ENCODE measurements at places on chromosomes 3 and 15.

GRCh38 chr15:73593304-73594074 is 39.7 kb downstream of the NPTN start:
- no peak for DNase-seq

DNA sequence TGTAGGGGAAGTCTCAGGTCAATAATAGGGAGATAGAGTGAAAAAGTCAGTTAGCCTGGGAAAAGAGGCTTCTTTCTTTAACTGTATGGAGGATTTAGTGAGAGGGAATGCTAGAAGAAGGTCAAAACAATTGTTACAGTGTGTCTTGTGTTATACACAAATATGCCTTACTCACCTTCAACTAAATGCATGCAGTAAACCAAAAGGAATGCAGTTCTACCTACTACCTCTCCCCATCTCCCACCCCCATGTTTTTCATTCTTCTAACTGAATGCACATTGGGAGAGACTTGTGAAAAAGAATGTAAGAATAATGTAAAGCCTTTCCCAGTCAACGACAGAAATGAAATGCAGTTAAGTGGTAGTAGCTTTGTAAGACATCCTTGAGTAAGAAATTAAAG is 33.8 kb downstream of the CCDC66 start:
- DNase-seq, result no peak

DNA sequence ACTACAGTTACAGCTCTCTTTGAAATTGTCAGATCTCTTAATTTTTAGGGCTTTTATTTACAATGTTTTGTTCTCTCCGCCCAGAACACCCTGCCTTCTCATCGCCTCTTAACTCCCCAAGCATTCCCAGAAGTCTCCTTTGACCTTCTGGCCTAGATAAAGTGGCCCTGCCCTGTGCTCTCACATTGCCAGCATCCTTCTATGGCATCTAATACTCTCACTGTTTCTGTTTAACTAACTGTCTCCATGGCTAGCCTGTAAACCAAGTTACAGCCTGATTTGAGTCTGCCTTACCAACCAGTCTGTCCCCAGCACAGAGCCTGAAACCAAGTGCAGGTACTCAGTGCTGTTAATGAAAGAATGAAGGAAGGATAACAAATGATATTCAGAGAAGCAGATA is 19.9 kb downstream of the COL8A1 start:
- DNase-seq, result no peak

GRCh38 chr3:79015854-79016253 is 751.9 kb downstream of the ROBO1 start:
- DNase-seq, result no peak

DNA sequence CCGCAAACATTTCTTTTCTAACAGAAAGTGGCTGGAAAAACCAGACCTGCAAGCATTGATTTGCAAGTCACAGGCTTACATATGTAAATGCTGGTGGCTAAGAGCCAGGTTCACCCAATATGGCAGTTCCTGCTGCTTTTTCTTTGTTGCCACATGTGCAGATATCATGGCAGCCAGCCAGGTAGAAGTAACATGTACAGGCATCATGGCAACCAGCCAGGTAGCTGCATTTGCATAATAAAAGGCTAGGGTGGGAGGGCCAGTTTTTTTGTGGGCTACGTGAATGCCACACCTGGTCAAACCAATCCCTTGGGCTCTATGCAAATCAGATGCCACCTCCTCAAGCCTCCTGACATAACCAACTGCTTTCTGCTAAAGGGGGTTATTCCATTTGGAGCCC is 2.8 kb upstream of the SMCO1 start:
- no peak for DNase-seq

- no peak for DNase-seq
Measured at GRCh38 chr3:124763644-124764358, 33.5 kb downstream of the UMPS start.

GRCh38 chr3:170605490-170605889 is 19.6 kb upstream of the SLC7A14 start:
- no peak for DNase-seq

GRCh38 chr15:31214158-31214863 is 112.3 kb upstream of the KLF13 start:
- DNase-seq, result no peak

GRCh38 chr15:31590609-31591008 is 264.0 kb downstream of the KLF13 start:
- no peak for DNase-seq

- no peak for DNase-seq
Measured at GRCh38 chr3:81965696-81966095, 204.3 kb upstream of the GBE1 start.

DNA sequence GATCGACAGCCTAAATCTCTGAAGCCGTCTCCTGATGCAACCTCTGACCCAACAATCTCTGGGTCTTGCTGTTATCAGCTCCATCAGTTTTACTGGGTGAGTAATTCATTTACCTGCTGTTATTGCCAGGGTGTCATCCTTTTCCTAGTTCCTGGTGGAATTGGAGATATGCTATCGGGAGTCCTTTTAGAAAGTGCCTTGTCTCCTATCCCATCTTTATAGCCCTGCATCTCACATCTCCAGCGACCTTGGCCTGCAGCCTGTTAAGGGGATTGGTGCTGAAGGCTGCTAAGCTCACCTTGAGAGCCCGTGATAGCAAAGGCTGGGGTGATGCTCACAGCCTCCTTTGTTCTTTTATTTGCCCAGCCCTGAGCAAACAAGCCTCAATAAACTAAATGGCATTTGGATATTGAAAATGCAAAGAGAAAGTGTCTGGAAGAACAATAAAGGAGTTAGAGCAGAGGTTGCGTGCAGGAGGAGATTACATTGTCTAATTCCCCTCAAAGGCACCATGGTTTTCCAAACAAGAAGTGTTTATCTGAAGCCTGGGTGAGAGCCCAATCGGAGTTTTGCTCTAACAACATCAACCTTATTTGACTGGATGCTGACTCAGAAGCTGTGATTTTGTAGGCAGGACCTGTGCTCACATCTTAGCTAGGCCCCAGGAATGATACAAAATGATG is 101.8 kb downstream of the RPLP1 start:
- no peak for DNase-seq

GRCh38 chr15:75237316-75237982 is 20.7 kb upstream of the GOLGA6C start:
- no peak for DNase-seq

DNA sequence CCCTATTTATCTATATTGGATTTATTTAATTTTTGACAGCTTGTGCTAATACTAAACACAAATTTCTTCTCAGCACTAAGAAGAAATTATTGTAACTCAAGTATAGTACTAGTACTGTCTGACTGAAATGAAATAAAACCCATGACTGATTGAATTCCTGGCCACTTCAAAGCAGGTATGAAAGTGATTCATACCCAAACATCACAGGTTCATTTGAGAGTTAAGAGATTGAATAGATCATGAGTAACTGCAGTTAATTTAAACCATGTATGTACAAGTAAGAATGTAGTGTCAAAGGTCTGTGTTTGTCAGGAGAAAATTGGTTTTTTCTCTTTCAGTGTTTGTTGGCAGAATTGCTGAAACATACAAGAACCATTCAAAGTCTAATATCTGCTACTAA is 332.0 kb upstream of the GRM7 start:
- no peak for DNase-seq

GRCh38 chr3:29339016-29339833 is 58.4 kb downstream of the RBMS3 start:
- DNase-seq, result no peak

- DNase-seq, result peak; percentile 99
Measured at GRCh38 chr3:66998113-66998903, at the start of gene KBTBD8. KBTBD8 (plus strand) TSS chr3:66998307; CDS start chr3:66998356, 49 bp downstream.

GRCh38 chr3:47979070-47979469 is 37.1 kb downstream of the MAP4 start:
- no peak for DNase-seq

- DNase-seq, result no peak
Measured at GRCh38 chr15:33243393-33243792, 48.9 kb upstream of the FMN1 start.

DNA sequence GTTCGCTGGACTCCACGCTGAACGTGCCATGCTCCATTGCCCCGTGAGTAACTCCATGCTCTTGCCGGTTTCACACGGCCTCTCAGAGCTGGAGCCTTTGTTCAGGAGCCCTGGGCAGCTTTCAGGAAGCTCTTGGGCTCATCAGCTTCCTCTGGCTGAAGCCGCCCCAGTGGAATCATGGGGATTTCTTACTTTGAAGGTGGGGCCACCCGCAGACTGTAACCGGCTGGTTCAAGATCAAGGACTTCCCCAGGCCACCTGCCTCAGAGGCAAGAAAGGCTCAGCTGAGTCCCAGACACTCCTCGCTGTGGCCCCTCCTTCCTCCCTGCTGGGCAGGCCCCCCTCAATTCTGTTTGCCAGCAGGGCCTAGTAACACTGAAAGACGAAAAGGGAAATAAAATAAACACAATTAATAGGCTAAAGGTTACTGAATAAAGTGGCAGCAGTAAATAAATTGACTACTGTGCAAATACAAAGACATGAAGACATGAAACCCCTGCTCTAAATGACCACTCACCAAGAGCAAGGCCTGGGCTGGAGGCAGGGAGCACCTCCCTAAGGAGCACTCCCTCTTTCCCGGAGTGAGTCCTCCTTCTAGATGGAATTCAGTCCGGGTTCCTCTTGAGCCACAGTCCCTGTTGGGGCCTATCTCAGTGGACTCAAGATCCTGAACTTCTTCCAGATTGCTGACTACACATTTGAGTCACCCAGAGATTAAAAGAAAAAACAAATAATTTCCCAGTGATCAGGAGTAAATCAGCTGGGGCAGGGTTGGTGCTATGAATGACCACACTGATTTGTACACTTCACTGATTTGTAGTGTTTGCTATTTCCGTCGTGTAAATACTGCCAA is 51.0 kb downstream of the ZDHHC19 start:
- DNase-seq, result no peak

DNA sequence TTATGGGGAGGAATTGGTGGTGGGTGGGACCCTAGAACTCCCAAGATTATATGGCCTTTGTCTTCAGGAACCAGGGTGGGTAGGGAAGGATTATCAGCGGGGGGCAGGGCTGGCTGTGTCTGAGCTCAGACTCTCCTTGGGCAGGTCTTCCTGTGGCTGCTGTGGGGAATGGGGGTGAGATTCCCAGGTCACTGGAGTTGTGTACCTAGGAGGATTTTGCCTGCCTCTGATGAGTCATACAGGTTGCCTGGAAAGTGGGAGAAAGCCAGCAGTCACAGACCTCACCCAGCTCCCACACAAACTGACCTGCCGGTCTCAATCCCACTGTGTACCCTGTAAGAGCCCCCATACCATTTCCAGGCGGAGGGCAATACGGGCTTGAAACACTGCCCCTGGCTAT is 209.9 kb upstream of the CNTN3 start:
- no peak for DNase-seq
